ENCODE measurements at places on chromosomes 13 and 19.

DNA sequence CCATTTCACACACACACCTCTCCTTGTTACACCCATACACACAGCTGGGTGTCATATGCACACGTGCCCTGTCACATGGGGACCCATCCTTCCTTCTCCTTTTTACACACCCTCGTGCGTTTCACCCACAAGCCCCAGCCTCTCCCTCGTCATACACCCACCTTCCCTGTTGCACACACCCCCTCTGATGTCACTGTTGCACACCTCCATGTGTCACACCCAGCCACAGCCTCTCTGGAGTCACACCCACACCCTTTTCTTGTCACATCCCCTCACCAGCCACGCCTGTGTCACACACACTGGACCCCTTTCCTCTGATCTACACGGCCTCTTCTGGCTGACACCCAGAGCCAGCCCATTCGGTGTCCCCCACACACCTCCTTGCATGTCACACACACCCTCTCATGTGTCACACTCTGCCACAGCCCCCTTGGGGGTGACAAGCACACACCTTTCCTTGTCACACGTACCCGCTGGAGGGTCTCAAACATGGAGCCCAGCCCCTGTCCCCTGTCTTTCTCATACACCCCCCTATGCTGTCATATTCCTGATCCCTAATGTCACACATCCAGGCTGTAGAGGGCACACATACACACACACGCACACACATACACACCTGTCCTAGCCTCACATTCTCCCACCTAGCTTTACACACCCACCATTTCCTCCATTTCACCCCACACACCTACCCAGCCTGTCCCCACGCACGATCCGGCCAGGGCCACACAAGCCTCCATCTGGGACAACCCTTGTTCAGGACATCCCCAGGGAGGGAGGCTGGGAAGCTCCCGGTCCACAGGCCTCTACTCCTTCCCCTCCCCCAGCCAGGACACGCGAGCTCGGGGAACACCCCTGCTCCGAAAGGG, 1.4 kb downstream of the NOVA2 start:
- no peak for DNase-seq

DNA sequence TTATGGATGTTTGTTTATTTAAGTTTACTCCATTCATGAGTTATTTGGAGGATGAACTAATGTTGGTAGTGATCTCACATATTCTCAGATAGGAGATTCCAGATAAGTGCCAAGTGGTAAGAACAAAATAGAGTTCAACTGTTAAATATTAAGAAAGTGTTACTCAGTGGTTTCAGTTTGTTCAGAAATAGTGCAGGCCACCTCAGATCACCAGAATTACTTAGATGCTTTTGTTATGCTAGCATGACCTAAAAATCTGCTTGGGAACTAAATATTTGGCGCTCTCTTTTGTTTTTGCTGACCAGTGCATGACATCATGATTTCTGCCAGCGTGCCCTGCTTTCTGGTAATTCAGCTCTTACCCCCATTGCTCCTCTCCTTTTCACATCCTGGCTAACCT, 15.6 kb downstream of the CLDN10 start:
- DNase-seq = no peak

GRCh38 chr13:19657872-19658591, 24.6 kb downstream of the MPHOSPH8 start:
- DNase-seq = no peak

DNA sequence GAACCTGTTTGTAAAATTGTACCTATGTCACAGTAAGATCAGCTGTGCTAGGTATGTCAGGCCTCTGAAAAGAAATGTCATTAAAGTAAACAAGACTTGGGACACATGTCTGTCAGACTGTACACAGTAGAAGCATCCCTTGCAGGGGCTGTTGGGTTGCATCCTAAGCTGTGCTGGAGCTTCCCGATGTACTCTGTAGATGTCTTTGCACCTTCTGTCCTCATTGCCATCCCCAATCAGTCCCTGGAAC, 48.7 kb upstream of the GPR183 start:
- no peak for DNase-seq

DNA sequence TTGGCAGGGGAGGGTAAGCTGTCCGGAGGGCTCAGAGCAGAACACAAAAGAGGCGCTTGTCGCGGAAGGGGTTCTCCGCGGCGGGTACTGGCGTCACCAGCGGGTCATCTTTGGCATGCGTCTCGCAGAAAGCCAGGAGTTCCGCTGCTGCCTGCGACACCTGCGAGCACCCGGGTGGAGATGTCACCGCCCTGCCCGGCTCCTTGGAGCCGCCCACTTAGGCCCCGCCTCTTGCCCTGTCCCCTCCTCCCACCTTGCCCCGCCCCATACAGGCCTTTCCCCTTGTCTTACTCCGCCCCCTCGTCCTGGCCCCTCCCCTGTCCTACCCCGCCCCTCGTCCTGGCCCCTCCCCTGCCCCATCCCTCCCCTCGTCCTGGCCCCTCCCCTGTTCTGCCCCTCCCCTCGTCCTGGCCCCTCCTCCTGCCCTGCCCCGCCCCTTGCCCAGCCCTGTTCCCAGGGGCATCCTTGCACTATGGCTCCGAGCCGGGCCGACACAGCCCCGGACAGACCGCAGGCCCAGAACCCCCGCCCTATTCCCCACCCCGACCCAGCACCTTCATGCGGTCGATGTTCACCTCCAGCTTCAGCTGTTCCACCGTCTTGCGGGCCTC, 1.9 kb downstream of the GNG8 start:
- peak; percentile 88 for DNase-seq

- DNase-seq = no peak
Observed at GRCh38 chr13:77386880-77387606, 60.1 kb upstream of the MYCBP2 start.

DNA sequence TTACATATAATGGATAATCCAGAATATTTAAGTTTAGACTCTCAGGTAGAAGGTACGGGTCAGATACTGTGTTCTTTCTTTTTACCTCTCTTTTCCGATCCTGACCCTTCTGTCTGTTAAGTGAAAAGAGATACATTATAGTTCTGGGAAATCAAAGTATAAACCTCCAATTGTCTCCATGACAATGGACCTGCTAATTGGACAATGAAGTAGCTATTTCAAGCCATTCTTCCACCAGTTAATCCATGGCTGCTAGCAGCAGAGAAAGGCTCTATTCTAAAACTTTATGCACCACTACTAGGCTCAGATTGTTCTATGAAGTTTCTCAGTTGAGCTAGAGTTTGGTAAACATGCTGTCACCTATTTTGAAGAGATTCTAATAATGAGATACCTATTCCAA, 8.3 kb upstream of the NBEA start:
- no peak for DNase-seq

DNA sequence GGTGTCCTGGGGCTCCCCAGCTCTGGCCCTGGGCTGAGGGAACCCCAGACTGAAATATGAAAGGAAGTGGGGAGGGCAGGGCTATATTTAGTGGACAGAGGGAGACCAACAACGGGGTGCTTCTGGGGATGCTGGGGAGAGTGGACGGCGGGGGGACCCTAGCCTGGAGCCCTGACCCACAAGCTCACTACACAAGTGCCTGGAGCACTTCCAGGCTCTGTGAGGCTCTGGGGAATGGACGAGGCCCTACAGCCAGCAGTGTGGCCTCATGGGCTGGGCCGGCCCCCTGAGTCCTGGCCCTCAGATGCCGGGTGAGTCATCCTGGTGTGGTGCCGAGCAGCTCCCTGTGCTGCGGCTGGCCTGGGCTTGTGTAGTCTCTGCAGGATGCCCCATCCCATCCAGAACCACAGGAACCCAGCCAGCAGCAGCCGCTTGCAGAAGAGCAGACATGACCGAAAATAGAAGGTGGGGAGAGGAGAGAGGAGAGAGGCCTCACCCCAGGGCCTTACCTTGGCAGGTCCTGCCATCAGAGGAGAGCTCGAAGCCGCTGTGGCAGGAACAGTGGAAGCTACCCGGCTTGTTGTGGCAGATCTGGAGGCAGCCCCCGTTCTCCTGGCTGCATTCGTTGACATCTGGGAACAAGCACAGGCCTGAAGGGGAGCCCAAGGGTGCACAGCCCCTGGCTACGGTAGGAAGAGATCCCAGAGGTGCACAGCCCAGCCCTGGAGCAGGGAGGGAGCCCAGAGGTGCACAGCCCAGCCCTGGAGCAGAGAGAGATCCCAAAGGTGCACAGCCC, 26.1 kb downstream of the GAS6 start:
- DNase-seq = peak; percentile 37

DNA sequence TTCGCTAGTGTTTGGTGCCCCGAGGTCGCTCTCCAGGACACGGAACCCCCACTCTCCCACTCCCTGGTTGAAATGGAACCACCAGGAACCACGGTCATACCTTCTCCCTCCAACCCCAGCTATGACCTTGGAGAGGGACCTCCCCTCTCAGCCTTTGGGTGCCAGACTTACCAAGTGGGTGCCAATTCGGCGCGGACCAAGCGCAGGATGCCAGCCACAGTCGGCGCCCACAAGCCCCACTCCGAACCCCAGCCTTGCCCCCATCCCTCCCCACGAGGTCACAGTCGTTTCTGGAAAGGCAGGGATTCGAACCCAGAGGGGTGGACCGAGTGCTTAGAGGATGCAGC, 910 bp downstream of the PDE4C start:
- no peak for DNase-seq

DNA sequence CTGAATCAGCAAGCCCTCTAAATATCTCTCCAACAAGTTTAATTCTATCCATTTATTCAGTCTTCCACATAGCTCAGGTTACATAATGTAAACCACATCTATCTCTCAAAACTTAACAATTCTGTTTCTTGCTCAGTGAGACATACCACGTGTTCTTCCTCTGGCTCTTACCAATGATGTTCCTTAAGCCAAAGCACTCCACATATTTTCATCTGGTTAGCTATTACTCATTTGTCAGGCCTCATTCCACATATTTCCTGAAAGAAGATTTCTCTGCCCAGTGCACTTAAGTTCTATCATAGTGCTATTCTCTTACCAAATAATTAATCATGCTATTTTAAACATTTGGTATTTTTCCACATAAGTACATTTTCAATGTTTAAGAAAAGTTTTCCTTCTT, 403.3 kb upstream of the ATXN8OS start:
- no peak for DNase-seq

DNA sequence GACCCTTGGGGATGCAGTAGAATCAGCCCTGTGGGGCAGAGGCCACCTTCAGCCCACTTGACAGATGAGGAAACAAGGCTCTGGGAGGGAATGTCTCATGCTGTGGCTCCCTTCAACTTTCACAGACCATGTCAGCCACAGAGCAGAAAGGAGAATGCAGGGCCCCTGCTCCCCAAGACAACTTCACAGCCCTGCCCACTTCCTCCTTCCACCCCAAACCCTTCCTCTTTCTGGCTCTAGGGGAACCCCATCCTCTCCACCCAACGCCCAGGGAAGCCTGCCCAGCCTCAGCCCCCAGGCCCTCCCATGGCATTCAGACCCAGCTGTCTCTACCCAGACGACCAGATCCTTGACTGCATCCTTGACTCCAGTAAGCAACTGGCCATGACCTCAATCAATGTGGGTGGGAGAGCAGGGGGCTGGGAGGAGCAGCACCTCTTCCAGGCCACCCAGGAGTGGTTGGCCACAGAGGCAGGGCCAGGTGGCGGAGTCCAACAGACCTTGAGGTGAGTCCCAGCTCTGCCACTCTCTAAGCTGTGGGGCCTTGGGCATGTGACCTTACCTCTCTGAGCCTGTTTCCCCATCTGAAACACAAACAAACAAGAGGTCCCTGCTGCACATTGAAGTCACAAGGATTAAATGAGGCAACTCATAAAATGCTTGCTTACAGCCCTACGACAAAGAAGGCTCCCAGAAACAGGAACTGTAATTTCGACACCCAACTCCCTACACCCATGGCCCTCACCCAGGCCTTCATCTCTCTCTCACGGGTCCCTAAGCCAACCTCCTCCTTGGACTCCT, 15.8 kb downstream of the DEDD2 start:
- no peak for DNase-seq

DNA sequence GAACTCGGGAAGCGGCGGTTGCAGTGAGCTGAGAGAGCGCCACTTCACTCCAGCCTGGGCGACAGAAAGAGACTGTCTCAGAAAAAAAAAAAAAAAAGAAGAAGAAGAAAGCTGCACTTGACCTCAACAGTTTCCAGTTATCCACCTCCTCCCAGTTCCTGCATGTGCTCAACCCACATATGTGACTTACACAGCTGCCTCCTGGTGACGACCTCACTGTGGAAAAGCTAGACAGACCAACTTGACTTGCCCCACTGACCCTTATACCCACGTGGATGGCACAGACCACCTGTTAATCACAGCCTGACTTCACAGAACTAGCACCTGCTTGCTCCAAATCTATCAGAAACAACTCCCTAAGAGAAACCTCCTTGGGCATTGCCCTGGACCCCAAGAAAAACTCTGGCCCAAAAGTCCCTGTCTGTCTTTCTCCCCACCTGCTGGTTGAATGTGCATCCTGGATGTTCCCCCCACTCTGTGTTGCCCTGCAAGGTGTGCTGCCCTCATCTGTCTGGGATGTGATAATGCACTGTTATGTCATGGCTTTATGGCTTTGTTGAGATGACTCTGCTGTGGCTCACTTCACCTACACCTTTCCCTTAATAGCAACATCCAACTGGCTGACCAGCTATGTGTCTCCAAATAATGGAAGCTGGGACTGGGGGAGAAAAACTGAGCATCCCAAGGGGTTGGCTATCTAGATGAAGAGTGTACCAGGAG, 2.8 kb downstream of the ZNF20 start:
- peak; percentile 40 for DNase-seq

GRCh38 chr13:71320452-71320851, 546.6 kb downstream of the DACH1 start:
- peak; percentile 29 for DNase-seq

GRCh38 chr19:3131168-3131567, 4.7 kb upstream of the GNA15 start:
- DNase-seq = no peak

DNA sequence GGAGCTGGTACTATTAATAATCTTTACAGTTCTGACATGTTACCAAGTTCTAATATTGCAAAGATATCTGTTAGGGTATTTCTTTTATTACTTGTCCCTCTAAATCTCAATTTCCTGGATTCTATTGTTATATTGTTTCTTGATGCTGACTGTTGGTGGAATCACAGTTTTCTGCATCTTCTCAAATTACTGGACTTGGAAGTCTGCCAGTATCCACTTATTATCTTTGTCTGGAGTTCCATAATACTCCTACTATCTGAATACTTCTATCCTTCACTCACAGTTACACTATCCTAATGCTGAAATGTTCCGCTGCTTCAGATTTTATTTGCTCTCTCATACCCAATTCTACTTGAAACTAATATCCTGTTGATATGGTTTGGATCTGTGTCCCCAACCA, 1985.7 kb upstream of the PRR20A start:
- peak; percentile 18 for DNase-seq

- DNase-seq = no peak
Observed at GRCh38 chr13:74066937-74067336, 67.3 kb downstream of the KLF12 start.

DNA sequence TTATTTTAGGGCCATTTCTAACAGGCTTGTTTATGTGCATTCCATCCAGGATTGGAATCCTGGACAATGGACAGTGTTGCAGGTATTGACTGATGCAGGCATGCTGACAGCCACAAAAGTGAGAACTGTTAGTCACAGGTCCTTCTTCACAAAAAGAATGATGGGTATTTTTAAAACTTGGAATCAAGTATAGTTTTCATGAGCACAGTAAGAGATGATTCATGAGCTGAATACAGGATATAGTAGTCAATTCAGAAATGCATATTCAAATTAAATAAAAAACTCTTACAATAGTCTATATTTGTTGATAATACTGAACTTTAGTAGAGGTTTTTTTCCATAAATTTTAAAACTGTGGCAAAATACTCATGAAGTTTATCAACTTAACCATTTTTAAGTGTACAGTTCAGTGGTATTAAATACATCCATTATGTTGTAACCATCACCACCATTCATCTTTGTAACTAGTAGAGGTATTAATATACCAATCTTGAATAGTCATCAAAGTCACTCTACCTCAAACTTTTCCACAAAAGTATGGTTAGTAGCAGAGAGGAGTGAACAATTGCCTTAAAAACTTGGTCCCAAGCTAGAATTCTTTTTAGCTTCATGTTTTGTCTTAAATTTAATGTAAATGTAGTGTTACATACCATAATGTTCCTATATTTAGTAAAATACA, 79.5 kb downstream of the KCNRG start:
- DNase-seq = no peak
